ENCODE measurements at places on chromosomes 12 and 14.

DNA sequence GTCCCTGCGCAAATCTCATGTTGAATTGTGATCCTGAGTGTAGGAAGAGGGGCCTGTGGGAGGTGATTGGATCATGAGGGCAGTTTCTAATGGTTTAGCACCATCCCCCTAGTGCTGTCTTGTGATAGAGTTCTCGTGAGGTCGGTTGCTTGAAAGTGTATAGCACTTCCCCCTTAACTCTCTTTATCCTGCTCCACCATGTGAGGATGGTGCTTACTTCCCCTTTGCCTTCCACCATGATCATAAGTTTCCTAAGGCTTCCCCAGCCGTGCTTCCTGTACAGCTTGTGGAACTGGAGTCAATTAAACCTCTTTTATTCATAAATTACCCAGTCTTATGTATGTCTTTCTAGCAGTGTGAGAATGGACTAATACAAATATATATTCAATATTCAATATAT is 303.7 kb upstream of the SEL1L start:
- DNase-seq: no peak

DNA sequence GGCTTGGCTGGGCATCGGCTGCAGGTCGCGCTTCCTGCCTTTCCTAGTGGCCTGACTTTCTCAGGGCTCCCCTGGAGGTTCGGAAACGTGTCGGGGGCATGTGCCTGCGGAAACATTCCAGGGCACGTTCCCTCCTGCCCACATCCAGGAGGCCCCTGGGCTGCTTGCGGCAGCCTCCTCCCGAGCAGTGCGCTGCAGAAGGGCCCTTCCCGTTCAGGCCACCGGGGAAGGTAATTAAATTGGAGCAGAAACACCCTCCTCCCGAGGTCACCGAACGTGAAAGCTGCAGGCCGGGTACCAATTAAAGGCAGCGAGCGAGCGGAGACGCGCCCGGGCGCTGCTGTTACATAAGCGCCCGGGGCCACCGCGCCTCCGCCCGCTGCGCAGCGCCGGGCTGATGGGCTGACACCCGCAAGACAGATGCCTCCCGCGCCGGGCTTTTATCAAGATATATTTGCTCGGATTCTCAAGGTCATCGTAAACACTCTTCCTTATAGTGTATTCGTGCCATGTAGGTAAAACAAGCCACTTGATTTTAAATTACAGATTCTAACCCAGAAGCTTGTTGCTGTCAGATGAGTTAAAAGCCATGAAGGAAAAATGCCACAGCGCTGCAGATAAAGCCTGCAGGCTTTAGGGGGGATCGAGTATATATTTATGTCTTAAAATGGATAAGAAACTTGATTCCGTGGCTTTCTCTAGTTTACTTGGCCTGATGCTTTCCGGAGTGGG is 31.4 kb downstream of the SSPN start:
- no peak for DNase-seq

DNA sequence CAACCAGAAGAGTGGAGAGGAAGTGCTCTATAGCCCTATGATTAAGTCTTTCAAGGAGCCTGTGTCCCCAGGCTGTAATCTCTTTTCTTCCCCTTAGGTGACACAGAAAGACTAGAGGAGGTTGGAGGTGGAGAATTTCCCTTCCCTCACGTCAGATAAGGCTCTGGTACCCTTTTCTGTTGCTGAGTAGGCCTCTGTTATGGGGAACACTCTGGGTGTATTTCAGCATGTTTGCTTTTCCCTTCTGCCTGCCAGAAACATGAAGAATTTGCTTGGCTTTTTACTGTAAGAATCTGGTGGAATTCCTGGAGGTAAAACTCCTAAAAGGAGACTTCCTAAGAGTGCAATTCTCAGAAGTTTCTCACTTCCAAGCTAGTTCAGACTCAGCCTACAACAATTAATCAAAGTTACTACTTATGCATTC is 58.3 kb downstream of the SIX1 start:
- no peak for DNase-seq

DNA sequence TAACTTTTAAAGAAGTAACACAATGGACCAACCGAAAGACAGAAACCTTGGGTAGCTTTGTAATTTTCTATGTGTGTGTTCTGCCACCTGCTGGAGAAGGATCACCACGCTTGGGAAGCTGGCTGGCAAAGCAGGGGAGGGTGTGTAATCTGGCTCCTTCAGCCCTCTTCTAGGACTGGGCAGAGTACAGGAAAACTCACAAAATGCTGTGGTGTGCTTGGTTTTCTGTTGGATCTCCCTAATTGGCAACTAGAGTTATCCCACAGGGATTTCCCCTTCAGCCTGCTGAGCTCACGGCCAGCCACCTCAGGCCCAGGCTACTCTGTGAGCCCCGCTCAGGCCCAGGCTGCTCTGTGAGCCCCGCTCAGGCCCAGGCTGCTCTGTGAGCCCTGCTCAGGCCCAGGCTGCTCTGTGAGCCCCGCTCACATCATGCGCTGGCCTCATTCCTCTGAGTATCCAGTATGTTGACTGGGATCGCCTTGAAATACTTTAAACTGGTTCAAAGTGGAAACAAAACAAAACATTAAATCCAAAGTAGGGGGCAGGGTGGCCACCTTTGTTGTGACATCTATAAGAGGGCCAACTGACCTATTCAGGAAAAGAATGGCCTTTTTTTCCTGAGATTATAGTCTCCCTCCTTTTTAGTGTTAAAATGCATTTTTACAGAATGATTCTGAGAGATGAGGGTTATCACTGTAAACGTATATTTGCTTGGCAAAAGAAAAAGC is 52.0 kb upstream of the RNU6-8 start:
- DNase-seq: peak; percentile 39

DNA sequence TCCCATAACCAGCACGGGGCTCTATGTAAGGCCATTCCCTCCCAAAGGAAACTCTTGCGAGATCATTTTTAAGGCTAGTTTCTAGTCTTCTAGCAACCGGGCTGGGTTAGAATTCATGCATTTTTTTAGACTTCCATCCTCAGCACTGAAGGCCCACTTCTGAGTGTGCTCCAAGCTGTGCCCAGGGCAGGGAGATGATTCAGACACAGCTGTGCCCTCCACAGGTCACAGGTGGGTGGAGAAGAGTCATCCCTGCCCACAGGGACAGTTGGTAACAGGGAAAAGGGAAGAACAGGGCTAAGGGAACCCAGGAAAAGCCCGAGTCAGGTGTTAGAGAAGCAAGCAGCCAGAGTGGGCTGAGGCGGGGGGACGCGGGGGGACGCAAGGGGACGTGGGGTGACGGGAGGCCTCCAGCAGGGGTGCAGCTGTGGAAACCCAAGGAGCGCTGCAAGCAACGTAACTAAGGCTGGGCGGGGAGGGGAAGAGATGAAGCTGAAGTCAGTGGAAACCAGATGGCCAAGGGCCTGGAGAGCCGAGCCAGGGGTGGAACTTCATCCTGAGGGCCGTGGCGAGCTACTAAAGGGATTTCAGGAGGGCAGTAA is 27.2 kb upstream of the PPP2R5C start:
- DNase-seq: no peak

DNA sequence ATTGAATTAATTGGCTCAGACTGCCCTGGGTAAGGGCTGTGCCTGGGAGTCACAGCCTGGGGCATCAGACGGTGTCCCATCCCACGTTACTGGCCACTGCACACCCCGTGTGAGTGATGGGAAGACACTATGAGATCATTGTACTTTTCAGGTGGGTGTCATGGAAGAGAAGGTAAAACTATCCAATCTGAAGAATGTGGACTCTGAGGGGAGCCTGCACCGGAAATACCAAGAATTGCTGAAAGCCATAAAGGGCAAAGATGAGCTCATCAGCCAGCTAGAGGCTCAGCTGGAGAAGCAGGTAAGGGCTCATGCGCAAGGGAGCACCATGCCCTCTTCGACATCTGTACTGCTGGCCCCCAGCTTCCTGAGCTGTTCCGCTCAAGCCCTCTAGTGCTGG is 24.0 kb downstream of the PLEKHH1 start:
- DNase-seq: peak; percentile 84

DNA sequence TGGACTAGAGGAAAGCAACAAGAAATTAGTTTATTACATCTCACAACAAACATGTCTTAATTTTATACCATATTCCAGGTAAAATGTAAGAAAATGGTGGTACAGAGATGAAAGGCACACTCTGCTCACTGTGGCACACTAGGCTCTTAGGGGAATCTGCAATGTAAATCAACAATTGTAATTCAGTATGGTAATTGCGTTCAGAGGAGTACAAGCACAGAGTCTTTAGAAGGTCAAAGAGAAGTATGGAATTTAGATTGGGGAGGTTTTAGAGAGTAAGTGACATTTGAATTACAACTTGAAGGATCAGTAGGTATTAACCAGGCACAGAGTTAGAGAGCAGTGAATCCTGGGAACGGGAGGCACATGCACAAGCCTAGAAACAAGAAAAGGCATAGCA is 694.0 kb upstream of the USP15 start:
- DNase-seq: no peak

GRCh38 chr12:121580959-121581685 is at the start of gene KDM2B:
Gene KDM2B, minus strand, starts transcription at chr12:121581023. Its CDS starts 112 bp downstream, at chr12:121580911.
- no peak for DNase-seq

GRCh38 chr14:22803687-22803974 is 11.6 kb downstream of the SLC7A7 start:
- no peak for DNase-seq

- no peak for DNase-seq
These were observed 399.6 kb downstream of the ZFP36L1 start for GRCh38 chr14:68393259-68393658.

GRCh38 chr12:57435293-57435692 is 709 bp downstream of the INHBC start:
- DNase-seq: no peak

- DNase-seq: peak; percentile 93
These were observed at the start of gene HSPB8 for GRCh38 chr12:119178544-119179334. Gene HSPB8, plus strand, starts transcription at chr12:119178931. Its CDS starts 382 bp downstream, at chr12:119179313.

GRCh38 chr12:42855362-42855950 is 265.9 kb upstream of the PRICKLE1 start:
- DNase-seq: peak; percentile 58

- peak; percentile 41 for DNase-seq
These were observed 117.6 kb upstream of the GARIN6 start for GRCh38 chr12:99529966-99530365.

DNA sequence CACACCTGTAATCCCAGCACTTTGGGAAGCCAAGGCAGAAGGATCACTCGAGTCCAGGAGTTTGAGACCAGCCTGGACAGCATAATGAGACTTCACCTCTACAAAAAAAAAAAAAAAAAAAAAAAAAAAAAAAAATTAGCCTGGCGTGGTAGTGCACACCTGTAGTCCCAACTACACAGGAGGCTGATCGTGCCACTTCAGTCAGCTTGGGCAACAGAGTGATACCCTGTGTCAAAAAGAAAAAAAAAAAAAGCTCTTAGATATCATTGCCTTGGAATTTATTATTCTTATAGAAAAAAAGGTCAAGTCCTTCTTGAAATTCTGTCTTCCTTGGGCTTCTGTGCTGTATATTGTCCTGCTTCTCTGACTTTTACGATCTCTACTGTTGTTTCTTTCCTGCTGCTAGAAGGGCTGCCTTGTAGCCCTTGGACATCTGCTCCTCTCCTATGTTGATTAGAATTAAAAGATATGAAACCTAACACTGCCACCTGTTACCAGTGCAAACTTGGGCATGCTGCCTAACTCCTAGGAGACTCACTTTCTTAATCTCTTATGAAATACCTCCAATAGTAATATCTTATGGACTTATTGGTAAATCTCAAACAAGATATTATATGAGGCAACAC is 5.7 kb downstream of the TMEM19 start:
- DNase-seq: no peak

- DNase-seq: no peak
These were observed 61.7 kb downstream of the EMP1 start for GRCh38 chr12:13258197-13258596.

- DNase-seq: peak; percentile 86
These were observed 44.0 kb downstream of the CCER1 start for GRCh38 chr12:90910958-90911357.

GRCh38 chr14:51203881-51204280 is 36.2 kb upstream of the TMX1 start:
- DNase-seq: no peak

GRCh38 chr14:36021030-36021422 is 155.5 kb downstream of the PTCSC3 start:
- no peak for DNase-seq

DNA sequence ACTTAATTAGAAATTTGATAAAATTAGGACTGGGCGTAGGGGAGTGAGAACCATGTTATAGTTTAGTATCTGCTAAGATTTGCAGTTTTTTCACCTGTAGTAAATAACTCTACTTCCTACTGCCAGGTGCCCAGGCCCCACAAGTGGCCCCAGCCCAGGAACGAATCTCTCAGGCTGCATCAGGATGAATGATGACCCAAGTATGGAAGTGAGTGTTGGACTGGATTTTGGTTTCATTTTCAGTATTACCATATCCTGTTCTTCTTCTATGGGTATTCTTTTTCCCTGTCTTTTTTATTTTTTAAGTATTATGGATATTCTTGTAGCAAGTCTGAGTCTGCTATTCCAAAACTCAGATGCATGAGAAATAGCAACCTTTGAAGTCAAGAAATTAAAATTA is 120.3 kb upstream of the BCAT1 start:
- DNase-seq: no peak

DNA sequence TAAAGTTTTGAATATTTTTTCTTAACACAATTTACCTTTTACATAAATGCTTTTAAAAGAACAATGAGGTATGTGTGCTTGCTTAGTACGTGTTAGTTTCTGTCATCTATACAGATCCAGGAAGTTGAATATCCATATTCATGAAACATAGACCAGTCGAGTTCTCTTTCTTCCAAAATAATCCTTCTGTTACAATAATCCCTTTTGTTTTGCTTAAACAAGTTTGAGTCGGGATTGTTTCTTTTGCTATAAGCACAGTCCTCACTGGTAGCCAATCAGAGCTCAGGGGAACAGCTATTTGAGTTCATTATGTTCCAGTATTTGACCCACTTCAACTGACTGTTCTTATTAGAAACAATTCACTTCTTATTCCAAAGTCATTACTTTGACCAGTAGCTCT is 214.7 kb upstream of the FLRT2 start:
- no peak for DNase-seq

GRCh38 chr12:59973515-59973914 is 377.7 kb downstream of the SLC16A7 start:
- DNase-seq: peak; percentile 78

- no peak for DNase-seq
These were observed 243.1 kb downstream of the BCAT1 start for GRCh38 chr12:24705741-24706358.

- no peak for DNase-seq
These were observed 29.2 kb downstream of the ERG28 start for GRCh38 chr14:75631453-75631831.

GRCh38 chr14:75589931-75590330 is 11.5 kb downstream of the FLVCR2 start:
- no peak for DNase-seq

DNA sequence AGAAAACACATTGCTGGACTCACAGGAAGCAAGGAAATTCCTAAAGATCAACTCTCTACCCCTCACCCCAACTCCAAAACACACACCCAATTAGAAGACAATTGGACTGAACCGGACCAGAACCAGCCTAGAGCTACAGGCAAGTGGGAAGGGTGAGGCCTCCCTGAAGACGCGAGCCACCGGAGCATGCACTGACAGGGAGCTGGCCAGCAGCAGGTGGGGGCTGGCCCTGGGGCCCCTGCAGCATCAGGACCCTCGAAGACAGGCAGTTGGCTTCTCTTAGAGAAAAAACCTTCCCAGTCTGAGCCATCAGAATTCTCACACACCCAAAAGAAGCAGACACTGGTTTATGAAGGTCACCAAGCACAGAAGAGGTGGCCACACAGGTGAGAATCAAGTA is 209.5 kb upstream of the DIO3 start:
- no peak for DNase-seq
